Right atrium auricular region (tissue), 2 donors: ENCODE measurements at places on chromosomes 5 and 9. TPM values are rescaled to one million over a fixed set of nuclear protein-coding genes. Genes with fewer than 3 reads are reported as not detected.
A peak's percentile ranks its signal among the peaks of the same experiment; 100 is the strongest.

Gene BRD8
- total RNA-seq = 20.2 TPM

GRCh38 chr5:14110680-14111079, 32.5 kb upstream of the TRIO start:
- H3K4me3 ChIP-seq = no peak overlapping the region
- H3K36me3 ChIP-seq = no peaks in the 10 kb centered on the region
- H3K27me3 ChIP-seq = no peaks in the 10 kb centered on the region
- peaks cover 24% of the 10 kb centered on the region for H3K4me1 ChIP-seq
- DNase-seq = no peak
- no peak overlapping the region for H3K27ac ChIP-seq

DNA sequence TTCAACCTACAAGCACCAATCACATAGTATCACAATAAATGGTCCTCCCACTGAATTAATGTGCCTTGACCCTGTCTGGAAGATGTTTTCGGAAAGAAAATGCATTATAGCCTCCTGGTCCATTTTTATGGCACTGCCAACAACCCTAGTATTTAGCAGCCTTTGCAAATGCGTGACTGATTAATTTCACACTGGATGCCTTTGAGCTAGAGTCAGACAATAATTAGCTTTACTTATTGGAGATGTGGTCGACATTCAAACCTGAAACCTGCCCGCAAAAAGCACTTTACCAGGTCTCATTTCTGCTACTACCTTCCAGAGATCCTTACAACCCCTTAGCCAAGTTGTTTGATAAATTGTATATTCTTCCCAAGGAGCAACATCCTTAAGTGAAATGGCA, 119.3 kb upstream of the DPYSL3 start:
- H3K4me1 ChIP-seq = no peaks in the 10 kb centered on the region
- H3K36me3 ChIP-seq = no peaks in the 10 kb centered on the region
- H3K27ac ChIP-seq = no peak overlapping the region
- no peak for DNase-seq

DNA sequence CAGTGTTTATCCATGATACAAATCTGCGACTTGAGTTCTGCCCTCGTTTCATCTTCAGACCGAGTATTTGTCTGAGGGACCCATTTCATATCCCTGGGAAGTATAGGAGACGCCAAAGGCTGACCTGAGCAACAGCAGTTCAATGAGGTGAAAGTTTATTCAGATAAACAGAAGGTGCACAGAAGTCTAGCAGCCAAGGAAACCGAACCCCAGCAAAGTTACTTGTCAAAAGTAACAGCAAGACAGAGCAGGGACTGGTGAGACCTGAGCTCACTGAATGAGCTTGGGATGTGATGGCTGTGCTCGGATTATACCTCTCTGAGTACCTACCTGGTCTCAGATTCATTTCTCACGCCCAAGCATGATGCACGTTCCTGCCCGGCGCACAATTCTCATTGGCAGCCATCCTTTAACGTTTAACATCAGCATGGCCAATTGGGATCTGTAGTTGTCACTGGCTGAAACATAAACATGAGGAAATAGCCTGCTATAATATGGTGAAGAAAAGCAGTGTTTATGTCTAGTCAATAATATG, 599 bp downstream of the LYRM7 start:
- no peak for DNase-seq
- peak overlapping the region; percentile 61 for H3K4me3 ChIP-seq
- no peaks in the 10 kb centered on the region for H3K36me3 ChIP-seq
- H3K4me1 ChIP-seq = peaks cover 19% of the 10 kb centered on the region
- peak overlapping the region; percentile 83 for H3K27ac ChIP-seq

DNA sequence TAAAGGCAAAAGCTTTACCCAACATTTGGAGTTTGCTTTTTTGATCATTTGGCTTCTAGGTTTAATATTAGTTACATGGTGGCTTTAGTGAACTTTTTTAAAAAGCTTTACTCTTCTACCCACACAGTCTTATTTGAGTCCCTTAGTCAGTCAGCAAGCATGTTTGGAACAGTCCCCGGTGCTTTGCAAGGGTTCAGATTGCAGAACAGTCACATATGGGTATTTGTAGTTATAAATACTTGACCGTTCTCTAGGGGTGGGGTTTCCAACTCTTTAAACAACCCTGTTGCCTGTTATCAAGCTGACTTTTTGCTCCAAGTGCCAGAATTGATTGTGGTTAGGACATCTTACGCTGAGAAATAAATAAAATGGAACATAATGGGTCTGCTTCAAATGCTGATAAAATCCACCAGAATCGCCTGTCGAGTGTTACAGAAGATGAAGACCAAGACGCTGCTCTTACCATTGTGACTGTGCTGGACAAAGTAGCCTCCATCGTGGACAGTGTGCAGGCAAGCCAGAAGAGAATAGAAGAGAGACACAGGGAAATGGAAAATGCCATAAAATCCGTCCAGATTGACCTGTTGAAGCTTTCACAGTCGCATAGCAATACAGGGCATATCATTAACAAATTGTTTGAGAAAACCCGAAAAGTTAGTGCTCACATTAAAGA, at the start of gene CAVIN4:
TSS of gene CAVIN4 (plus strand) at position 304 of the 673 bp plus-strand sequence. CDS start at position 369, 65 bp downstream.
- no peaks in the 10 kb centered on the region for H3K4me1 ChIP-seq
- H3K4me3 ChIP-seq = peak within 1 kb of the TSS; percentile 38
- peak within 1 kb of the TSS; percentile 27 for H3K27ac ChIP-seq
- no peaks in the 10 kb centered on the region for H3K36me3 ChIP-seq

GRCh38 chr9:96779089-96779488, 1.2 kb upstream of the ZNF510 start:
- H3K36me3 ChIP-seq = peaks cover 11% of the 10 kb centered on the region
- DNase-seq = no peak
- no peaks in the 10 kb centered on the region for H3K27me3 ChIP-seq
